ENCODE measurements at places on chromosomes 2 and 18.

DNA sequence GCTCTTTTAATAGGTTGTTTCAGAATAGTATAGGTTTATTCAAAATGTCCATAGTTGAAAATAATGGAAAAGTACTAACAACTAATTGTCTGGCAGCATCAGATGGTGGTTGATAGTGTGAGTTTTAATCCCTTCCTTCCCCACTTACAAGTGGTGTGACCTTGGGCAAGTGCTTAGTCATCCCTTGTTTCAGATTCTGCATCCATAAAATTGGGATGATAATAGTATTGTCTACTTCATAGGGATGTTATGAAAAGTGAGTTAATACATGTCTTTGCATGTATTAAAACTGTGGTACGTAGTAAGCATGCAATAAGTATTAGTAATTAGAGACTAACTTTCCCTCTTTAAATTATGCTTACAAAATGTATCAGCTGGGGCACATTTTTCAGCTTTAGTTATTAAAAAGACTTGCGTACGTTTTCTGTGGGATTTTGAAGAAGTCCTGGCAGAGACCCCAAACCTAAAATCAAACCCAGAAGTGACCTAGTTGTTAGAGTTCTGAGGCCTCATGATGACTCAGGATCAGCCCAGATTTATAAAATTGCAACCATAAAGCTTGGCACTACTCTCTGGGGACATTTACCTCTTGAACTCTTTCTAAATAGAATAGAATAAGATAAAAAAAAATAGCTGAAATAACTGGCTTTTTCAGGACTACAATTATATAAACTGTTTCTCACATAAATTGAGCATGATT lies 8.6 kb downstream of the ITGA4 start:
- no peak for DNase-seq

DNA sequence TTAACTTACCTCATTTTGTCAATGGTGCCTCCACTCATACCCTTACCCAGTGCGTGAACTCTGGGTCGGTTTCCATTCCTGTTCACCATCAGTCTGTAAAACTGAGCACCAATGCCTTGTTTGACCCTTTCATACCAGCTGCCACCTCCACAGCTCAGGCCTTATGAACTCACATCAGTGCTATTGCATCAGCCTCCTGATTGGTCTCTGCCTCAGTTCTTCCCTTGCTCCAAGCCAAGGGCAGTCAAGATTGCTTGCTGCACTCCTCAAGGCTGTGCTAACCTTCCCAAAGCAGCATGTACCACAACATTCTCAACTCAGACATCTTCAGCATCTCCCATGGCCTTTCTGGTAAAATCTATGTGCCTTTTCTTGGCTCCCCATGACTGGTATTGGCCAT lies 9.3 kb downstream of the CD28 start:
- DNase-seq: no peak

GRCh38 chr2:17208511-17208910 lies 309.7 kb downstream of the RAD51AP2 start:
- no peak for DNase-seq

- no peak for DNase-seq
Measured at GRCh38 chr2:169324581-169325260, 37.6 kb downstream of the LRP2 start.

GRCh38 chr18:5451871-5452270 lies 91.9 kb downstream of the EPB41L3 start:
- DNase-seq: no peak

GRCh38 chr18:50163505-50163904 lies 31.4 kb downstream of the MYO5B start:
- peak; percentile 48 for DNase-seq

- no peak for DNase-seq
Measured at GRCh38 chr18:31454066-31454708, 6.6 kb downstream of the DSG3 start.

- peak; percentile 78 for DNase-seq
Measured at GRCh38 chr2:149562324-149562723, 25.3 kb downstream of the MMADHC start.

GRCh38 chr2:182903566-182903965 lies 37.1 kb upstream of the FRZB start:
- DNase-seq: no peak

DNA sequence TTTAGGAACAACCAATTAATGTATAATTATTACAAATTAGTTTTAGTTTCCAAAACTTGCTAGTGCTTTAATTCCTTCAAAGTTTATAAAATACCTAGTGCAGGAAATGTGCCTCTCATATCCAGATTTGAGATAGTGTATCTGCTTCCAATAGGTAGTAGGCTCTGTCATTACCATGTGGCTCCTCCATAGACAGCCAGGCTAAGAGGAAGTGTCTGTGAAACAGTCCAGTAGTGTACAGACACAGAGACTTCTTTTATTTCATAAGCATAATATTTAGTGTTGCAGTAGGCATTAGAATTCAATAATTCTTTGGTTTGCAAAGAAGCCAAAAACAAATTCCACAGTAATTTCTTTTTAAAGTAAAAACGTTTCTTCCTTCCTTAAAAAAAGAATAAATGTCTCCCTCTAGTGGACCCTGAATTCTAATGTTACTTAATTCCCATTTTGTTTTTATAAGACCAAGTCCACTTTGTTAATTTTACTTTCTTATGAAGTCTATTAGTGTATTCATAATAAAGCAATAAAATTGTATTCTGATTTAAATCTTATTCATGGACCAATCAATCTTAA lies 101.2 kb downstream of the NEB start:
- no peak for DNase-seq

DNA sequence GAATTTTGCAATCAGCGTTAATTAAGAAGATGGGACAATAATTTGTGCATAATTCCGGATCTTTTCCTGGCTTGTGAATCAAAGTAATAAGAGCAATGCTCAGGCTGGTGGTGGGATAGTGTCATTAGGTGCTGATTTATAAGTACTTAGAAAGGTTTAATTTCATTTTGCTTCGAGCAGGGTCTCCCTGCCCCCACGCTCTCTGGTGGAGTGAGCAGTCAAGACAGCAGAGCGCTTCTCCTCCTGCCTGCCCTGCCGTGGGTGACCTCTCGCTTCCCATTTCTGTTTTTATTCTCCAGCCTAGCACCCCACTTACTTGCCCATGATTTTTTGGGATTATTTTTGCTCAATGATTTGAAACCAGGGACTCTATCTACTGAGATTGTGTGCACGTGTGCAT lies 7.1 kb downstream of the ASB18 start:
- DNase-seq: no peak

GRCh38 chr2:238915196-238915595 lies 67.3 kb downstream of the TWIST2 start:
- no peak for DNase-seq

DNA sequence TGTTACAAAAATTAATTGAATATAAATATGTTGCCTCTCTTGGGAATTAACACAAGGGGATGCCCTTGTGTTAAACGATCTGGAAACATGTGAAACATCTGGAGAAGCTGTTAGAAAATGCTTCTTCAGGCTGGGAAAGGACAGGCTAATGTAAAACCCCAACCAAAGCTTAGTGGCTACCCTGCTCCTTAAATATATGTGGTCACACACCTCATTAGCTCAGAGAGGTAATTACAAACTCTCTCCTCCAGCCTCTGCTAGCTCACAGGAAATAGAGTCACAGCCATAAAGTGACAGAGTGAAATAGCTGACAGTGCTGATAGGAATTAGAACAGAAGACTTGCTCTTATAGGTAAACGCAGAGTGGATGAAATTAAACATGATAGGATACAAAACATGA lies 155.9 kb downstream of the RAB3GAP1 start:
- no peak for DNase-seq

DNA sequence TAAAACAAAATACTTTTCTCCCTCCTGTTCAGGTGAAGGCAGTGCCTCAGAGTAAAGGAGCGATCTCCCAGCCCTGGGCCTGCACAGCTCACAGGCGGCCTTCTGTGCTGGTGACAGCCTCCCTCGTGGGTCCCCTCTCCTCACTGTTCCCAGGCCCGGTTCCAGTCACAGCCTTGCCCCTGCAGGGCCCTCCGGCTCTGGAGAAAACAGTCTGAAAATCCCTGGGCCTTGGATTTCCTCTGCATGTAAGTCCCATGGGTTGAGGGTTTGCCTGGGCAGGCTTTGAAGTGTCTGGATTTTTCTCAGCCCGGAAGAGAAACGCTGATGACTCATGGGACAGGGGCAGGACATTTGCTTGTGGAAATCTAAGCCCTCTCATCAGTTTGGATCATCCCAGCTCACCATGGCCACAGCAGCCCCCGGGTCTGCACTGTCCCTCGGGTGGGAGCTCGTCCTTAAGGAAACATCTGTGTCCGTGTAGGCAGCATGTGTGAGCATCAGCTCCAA lies 186.1 kb upstream of the RAB12 start:
- no peak for DNase-seq

DNA sequence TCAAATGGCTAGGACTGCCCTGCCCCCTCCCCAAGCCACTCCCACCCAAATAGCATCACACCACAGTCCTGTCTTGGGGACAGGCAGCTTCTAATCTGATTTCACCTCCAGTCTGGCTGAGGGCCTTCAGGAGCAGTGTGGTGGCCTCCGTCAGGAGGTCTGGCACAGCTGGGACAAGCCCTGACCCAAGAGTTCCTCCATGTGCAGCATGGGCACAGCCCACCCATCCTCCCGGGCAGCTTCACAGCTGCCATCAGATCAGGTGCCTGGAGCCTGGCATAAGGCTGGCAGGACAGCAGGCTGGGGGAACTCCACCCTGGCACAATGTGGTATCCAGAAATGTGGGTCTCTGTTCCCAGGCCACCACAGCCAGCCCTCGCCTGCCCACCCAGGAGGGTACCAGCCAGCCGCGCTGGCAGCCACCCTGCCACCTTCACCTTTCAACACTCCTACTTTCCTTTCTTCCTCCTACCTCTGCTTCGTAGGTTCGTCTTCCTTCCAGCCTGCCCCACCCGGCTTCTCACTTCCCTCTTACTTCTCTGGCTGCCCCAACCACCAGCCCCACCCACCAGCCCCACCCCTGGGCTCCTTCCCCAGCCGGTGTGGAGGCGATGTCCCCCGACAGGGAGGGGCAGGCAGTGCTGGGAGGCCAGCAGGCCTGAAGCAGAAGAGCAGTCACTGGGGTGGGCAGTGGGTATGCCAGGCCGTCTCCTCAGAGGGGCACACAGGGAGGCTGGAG lies at the start of gene CAPG:
TSS of gene CAPG (minus strand) at position 522 of the 739 bp plus-strand sequence. CDS start 8,221 bp downstream, outside the sequence.
- DNase-seq: no peak

DNA sequence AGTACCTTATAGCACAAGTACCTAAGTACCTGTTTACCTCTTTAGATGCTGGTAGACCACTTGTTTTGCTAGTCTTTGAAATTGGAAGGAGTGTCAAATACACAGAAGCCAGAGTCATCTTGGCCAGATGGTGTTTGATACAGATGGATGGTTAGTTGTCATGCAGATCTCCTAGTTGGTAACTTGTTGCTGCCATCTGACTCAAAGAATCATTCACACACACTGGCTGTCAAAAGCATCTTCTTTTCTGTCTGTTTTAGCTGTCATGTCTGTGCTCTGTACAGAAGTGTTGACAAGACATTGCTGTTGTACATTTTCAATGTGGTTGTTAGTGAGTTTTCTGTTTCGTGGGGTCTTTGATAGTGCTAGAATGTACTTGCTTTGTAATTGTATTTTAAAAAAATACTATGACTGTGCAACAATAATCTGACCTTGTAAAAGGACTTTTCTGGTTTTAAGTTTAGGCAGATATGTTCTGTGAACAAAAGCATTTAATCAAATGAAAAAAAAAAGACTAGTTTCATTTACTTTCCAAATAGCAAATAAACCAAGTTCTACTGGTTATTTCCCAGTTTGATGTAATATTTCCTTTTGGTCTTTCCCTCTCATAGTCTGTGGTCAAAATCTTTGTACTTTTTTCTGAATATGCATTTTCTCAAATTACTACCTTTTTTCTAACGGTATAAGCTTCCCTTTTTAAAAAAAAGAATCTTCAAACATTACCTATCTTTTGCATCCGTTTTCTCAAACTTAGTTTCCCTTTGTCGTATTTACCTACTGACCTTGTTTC lies 39.9 kb downstream of the TANK start:
- no peak for DNase-seq

- no peak for DNase-seq
Measured at GRCh38 chr2:39476524-39476923, 39.4 kb upstream of the MAP4K3 start.

DNA sequence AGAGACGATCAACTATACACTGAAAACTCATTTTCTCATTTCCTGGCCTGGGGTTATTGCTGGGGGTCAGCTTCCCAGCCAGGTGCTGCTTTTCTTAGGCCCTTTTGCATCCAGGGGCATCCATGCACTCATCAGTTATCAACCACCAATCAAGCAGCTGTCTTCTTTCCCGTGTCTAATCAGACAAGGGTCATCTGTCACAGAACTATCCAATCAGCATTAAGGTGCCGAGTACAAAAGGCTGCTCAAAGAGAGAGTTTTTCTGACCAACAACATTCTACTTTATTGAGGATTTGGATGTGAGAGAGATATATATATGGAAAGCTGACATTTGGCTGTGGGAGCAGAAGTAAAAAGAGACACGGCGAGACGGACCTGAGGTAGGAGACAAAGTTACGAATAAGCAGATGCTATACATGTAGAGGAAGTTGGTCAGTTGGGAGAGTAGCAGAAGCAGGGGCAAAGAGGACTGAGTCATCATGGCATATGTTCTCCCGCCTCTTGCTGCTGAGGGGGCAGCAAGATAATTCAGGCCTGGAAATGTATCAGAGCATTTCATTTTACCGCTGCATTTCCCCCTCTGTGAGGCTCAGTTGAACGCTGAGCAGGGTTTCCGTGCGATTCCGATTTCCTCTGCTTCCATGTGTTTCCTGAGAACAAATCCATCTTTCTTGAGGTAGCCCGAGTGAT lies 129.3 kb downstream of the NUP35 start:
- no peak for DNase-seq

- no peak for DNase-seq
Measured at GRCh38 chr18:21458310-21458709, 142.2 kb downstream of the ESCO1 start.

DNA sequence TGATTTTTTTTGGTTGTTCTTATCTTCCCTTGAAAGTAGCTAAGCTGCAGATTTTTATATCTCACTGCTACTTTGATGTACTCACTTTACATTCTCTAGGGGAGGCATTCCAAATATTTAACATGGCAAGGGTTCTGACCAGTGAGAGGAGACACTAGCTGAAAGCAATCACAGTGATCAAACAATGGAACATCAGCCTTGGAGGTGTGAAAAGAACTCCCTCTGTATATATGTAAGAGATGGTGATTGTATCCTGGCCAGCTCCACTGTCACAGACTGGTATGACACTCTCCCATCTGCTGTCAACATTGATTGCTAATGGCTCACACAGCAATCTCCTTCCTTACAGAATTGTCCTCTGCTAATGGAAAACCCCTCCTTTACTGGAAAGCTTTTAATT lies 291.7 kb upstream of the CDH19 start:
- DNase-seq: no peak

Measured in NCI-H1105 (cell line).